ENCODE measurements at places on chromosomes 7 and 10.
A peak's percentile ranks its signal among the peaks of the same experiment; 100 is the strongest.

DNA sequence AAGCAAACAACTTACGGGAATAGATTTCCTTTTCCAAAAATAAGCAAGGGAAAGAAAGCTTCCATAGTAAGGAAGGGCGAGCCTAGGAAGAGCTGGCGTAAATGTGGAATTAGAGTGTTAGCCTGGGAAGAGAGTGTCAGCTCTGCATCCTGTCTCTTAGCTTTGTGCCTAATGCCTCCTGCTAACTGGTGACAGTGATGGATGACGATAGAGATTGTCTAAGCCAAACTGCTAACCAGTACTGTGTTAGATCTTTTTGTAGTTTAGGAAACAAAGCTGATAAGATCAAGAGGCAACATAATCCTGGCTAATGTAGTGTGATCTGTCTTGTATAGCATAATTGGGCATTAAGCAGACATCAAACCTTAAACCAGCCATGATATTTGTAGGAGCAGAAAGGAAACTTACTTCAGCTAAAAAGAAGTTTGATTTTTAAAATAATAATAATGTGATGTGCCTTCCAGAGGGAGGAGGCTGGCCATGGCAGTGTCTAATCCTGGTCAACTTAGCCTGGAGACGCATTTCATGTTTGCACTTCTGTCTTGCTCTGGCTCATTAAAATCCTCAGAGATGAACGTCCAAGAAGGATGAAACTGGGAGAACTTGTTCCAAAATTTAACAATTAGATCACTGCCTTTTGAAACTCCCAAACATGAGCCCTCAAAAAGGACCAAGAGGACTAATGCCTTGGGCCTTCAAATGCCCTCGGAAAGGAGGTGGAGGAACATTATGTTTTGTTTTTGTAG lies 85.1 kb downstream of the FAM204A start:
- no peak for DNase-seq

- DNase-seq: no peak
Measured at GRCh38 chr7:46695051-46695708, 774.1 kb upstream of the IGFBP3 start.

- DNase-seq: no peak
Measured at GRCh38 chr7:40749877-40750276, 615.1 kb downstream of the SUGCT start.

- DNase-seq: no peak
Measured at GRCh38 chr7:108581655-108582491, 12.2 kb downstream of the DNAJB9 start.

GRCh38 chr7:44385434-44386138 lies 60.2 kb upstream of the CAMK2B start:
- peak; percentile 31 for DNase-seq

DNA sequence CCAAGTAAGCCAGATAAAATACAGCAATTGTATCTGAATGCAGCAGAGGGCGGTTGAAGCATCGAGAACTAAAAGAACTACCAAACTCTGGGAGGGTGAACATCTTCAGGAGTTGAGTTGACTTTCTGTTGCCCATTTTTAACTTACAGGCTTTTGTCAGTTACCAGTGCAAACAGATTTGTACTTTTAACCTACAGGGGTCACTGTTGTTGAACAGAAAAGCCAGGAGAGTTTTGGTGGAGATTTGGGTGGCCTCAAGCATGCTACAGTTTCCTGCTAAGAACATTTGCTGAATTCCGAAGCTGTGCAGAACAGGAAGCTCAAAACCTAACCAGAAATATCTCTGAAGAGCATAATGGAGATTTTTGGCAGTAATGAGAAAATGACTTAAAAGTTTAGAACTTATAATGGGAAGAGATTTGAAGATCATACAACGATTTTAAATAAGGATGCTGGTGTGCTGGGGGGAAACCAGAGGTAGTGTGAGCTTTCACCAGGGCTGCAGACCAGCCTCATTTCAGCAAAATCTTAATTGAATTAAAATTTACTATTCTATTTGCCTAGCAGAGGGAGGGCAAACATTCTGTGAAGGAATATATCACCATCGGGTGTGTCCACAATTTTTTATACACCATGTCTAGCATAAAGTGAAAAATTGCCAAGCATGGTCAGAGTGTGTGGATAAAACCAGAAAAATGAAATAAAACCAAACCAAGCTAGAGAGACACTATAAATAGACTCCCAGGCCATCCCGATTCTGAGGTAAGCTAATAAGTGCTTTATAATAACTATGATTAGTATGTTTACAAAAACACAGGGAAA lies 208.6 kb upstream of the CCDC6 start:
- DNase-seq: no peak

Measured in left forelimb (tissue), 1 donor.